Naive thymus-derived CD4-positive, alpha-beta T cell (primary cell): ENCODE measurements at places on chromosomes 3 and 15.

GRCh38 chr15:62119227-62119864, 45.7 kb downstream of the C2CD4B start:
- DNase-seq, result no peak

DNA sequence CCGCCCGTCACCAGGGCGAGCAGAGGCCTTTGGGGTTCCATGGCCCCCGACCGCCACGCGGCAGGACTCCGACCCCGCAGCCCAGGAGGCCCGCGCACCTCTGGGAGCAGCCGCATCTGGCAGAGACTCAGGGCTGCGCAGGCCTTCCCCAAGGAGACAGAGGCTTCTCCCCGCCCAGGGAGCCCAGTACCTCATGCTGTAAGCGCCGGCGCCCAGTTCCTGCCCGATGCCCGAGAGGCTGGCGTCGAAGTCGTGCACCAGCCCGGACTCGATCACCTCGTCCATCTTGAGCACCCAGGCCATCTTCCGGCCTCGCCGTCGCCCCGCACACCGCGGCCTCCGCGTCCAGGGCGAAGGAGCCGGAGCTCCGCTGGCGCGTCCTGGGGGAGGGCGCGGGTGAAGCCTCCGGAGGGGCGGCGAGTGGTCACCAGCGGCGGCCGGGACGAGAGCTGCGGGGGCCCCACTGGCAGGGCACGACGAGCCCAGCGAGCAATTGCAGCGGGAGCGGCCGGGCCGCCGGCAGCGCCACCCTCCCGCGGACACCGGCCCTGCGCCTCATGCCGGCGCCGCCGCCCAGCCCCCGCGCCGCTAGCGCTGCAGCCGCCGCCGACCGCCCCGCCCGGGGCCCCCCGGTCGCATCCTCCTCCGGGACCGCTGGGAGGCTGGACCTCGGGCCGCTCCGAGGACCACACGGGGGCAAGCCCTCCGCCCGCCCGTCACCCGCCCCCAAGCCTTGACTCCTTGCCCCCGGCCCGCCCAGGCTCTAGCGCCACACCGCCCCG, 468 bp downstream of the UBP1 start:
- peak; percentile 30 for DNase-seq

GRCh38 chr3:143830063-143830462, 18.2 kb downstream of the SLC9A9 start:
- DNase-seq, result no peak

DNA sequence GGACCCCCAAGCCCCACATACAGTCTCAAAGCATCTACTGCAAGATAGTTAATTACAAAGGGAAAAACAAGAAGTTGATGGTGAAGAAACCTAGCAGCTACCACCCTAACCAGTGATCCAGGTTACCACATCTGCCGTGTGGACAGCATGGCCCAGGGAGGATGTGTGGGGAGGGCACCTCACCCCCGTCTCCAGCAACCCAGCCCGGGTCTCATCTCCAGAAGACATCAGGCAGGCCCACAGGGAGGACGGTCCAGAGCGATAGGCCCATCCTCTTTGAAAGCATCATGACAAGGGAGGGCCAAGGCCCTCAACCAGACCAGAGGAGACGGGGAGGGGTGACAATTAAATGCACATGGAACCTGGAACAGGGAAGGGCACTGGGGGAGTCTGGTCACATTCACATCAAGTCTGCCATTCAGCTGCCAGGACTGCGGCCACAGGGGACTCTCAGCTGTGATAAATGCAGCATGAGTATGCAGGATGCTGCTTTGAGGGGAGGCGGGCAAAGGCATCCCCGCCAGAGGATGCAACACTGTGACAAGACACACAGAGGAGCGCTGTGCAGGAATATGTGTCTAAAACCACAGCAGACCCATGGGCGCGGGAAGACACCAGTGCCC, 18.8 kb downstream of the ZXDC start:
- DNase-seq, result no peak

GRCh38 chr3:189325454-189325853, 153.7 kb downstream of the TPRG1 start:
- no peak for DNase-seq

- DNase-seq, result no peak
Observed at GRCh38 chr3:65978116-65978515, 60.6 kb downstream of the MAGI1 start.

GRCh38 chr3:70486414-70487017, 174.1 kb upstream of the MDFIC2 start:
- no peak for DNase-seq

- DNase-seq, result no peak
Observed at GRCh38 chr3:108099244-108099643, 8.4 kb upstream of the CD47 start.

DNA sequence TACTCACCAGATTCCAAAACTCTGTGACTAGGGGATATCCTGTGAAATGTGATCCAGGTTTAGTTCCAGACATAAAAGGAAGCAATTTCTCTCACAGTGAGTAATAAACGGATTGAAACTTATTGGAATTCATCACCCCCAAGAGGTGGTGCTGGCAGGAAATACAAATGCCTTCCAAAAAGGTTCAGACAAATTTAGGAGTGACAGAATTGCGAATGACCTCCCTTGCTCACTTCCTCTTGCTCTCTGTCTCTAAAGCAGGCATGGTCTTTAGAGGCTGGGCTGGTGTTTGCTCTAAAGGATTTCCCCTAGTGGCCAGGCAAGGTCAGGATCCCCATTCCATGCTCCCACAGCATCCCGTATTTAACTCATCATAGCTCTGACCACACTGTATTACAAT, 449.4 kb upstream of the PPP2R3A start:
- no peak for DNase-seq

GRCh38 chr3:3178498-3179328, 778 bp downstream of the CRBN start:
- DNase-seq, result no peak

GRCh38 chr3:139251529-139251928, 92.3 kb upstream of the MRPS22 start:
- DNase-seq, result no peak

DNA sequence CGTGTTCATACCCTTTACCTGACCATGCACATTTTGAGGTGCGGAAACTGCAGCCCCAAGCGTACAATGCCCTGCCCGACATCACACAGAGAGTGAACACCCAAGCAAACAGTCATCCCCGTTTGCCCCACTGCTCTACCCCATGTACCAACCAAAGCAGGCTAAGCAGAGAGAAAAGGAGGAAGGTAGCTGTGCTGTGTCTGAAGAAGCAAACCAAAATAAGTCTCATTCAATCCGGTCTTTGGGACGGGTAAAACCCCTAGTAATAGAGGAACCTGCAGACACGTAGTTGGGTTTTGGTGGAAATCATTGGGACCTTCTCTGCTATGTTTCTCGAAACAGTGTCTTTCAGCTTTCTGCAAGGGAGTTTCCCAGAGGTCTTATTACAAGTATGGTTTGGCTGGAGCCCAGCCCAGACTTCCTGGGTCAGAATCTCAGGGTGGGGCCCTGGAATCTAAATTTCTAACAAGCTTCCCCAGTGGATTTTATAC, 164.6 kb upstream of the HES1 start:
- no peak for DNase-seq

DNA sequence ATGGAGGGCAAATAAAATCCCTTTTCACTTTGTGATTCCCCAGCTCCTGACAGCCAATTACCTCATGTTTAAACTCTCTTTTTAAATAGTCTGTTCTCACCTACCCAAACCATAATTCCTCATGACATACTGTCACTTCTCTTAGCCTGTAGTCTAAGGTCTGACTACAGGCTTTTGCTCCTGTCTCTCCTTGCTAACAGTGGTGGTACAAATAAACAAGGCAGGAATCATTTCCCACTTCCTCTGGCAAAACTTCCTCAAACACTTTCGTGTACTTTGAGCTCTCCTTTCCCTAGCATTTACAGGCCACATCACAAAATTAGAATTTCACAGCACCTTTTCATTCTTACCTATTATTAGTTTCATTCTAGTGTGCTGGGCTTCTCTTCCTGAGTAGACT, 51.8 kb downstream of the ATP8B4 start:
- DNase-seq, result no peak

DNA sequence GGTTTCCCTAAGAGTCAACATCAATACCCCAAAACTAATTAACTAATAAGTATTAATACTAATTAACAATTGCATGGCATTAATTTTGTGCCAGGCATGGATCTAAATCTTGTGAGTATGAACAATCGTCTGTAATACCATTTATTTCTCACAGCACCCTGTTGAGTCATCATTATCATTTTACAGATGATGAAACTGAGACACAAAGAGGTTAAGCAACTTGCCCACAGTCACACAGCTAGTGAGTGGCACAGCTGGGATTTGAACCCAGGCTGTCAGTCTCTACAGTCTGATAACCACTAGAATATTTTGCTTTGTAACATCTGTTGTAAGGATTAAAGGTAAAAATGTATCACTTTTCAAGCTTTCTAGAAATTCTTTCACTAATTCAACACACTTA, 423.4 kb upstream of the WNT5A start:
- DNase-seq, result no peak

GRCh38 chr3:186476044-186476468, 68.1 kb downstream of the CRYGS start:
- DNase-seq, result no peak

DNA sequence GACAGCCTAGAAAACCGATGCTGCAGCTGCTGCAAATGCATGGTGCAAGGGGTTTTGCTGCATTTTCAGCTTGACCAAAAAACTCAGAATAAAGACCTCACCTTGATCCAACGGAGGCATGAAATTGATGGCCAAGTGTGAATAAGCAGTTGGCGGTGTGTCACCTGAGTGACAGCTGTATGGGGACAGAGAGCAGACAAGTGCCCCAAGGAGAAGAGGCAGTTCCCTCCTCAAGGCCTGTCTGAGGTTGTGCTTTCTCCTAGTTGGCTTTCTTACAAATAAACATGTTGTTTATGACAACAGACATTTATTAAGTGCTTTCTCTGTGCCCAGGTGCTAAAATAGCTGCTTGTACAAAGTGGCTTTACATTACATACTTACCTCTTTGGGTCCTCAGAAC, 10.3 kb downstream of the PGPEP1L start:
- no peak for DNase-seq

- DNase-seq, result no peak
Observed at GRCh38 chr15:41013691-41014414, 60.6 kb downstream of the CHAC1 start.

DNA sequence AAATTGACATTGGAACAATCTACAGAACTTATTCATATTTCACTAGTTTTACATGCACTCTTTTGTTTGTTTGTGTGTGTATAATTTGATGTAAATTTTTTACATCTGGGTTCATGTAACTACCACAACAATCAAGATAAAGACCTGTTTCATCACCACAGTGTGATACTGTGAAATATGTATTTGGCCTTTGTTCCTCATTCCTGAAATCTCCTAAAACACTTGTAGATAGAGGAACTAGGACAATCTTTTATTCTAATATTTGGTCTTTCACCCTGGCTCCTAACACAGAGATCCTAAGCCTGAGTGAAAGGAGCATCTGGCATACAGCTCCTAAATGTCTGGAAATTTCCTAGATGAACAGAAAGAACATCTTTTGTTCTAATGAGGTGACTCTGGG, 155.0 kb upstream of the GPR149 start:
- no peak for DNase-seq

GRCh38 chr3:54822206-54822605, 105.7 kb downstream of the LRTM1 start:
- DNase-seq, result no peak

DNA sequence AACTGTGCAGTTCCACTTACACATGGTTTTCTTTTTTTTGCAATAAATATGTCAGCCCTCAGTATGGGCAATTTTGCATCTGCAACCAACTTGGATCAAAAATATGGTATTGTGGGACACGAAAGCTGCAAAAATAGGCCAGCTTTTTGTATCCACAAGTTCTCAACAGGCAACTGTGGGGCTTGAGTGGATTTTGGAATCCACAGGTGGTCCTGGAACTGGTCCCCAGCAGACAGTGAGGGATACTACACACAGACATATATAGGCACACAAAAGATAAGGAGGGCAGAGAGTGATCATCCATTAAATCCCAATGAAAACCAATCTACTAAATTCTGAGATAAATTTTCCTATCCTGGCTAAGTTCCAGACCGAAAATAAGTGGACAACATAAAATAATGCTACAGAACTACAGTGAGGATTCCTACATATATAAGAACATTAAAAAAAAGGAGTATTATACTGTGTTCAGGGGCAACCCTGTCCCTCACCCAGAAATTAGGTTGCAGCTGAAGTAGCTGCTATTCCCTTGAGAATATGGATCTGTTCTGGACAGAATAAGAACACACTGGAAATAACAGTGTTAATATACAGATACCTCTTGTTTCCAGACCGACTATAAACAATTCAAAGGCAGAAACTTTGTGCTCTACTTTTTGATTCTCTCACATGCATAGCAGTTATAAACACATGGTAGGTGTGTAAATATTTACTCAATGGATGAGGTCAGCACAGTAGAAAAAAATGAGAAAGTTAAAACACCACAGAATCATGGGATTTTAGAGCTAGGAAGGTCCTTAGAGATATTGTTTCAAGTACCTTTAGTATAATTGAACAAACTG, 25.4 kb downstream of the DENND4A start:
- no peak for DNase-seq

GRCh38 chr3:11386465-11387113, 114.4 kb downstream of the ATG7 start:
- DNase-seq, result no peak

DNA sequence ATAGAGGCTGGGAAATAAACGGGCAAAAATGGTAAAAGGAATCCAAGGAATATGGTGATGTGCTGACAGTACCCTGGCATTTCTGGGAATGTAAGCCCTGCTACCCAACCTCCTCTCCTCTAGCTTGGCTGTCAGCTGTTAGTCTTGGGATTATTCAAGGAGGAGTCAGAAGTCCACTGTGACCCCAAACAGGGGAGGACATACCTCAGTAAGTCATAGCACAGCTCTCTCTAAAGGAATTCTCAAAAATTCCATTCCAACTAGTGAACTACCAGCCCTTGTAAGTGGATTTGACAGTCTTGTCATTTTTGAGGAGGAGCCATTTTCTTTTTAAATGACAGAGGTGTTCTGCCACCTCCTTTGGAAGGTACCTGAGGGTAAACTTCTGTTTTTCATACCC, 207.5 kb downstream of the PDCD6IP start:
- DNase-seq, result no peak

GRCh38 chr3:3200632-3201212, 21.2 kb upstream of the CRBN start:
- DNase-seq, result no peak

DNA sequence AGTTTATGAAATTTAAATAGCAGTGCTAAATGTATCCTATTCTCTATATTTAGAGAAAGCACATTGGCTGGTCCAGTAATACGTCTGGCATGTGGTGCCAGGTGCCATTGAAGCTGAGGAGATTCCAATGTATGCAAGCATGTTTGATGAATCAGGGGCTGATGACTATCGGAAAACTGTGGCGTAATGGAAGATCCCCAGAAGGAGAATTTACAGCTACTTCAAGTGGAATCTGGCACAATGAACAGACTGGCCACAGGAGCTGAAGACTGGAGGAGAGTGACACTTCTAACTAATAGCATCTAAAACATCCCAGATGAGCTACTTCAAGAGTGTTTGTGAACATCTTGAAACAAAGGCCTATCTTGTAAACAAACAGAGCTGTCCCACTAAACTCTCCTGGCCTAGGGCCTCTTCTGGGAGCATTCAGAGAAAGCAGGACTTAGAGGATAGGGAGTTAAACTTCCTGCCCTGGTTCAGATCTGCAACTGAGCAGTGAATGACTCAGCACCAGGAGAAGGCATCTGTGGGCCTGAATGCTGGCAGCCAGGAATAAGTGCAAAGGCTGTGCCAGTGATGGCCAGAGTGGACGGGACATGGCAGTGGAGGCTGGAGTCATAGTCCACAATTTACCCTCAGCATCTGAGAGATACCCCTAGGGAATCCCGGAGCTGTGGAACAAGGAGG, 15.2 kb upstream of the ACTC1 start:
- no peak for DNase-seq

- no peak for DNase-seq
Observed at GRCh38 chr15:28110481-28110881, 11.4 kb upstream of the OCA2 start.
